ENCODE measurements at places on chromosomes 3 and 15. TPM values are rescaled to one million over a fixed set of nuclear protein-coding genes. Genes with fewer than 3 reads are reported as not detected.

DNA sequence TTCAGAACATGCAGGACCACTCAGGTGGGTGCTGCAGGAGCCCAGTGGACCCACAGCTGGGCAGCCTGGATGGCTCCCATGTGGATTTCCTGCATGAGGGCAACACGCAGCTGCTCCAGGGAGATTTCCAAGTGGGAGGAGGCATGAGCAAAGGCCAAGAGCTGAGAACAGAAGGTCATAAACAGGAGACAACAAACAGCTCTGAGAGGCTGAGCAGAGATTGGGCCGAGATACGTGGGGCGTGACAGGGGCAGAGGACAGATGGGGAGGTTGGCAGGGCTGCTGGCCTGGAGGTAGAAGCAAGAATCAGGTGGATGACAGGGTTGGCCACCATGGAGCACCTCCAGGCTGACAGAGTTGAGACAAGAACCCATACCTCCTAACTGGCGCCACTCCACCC lies 2.9 kb downstream of the PHGR1 start:
- DNase-seq: no peak

GRCh38 chr15:84570164-84570735 lies 30.6 kb upstream of the ZSCAN2 start:
- peak; percentile 31 for DNase-seq

DNA sequence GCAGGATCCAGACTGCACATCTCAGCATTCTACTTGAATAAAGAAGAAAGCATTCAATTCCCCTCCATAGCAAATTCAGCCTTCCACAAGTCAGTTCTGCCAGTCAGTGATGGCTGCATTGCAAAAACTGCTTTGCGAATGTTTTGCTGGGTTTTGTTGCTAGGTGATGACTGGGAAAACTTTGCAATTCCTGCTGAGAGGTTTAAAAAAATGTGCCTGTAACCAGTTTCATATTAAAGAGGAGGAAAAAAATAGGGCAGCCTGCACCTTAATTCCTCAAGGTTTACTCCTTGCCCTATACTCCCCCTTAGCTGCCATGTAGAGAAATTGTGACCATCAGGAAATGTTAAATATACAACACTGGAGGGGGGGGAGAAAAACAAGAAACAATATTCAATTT lies 225.6 kb upstream of the ATP11B start:
- DNase-seq: no peak

DNA sequence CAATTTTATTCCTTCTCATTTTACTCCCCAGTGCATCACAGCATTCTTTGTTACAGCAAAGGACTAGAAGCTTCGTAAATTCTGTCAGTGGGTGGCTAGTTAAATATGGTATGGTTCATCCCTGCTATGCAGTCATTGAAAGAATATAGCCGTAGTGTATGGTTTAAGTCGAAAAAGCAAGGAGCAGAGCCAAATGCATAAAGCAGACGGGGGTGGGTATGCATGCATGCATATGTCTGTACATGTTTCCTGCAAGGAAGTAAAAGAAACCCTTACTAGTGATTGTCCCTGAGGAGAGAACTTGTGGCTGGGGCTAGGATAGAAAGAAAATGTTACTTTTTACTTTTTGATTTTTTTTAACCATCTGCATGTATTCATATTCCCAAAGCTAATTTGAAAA lies 19.9 kb downstream of the RBP2 start:
- DNase-seq: no peak

DNA sequence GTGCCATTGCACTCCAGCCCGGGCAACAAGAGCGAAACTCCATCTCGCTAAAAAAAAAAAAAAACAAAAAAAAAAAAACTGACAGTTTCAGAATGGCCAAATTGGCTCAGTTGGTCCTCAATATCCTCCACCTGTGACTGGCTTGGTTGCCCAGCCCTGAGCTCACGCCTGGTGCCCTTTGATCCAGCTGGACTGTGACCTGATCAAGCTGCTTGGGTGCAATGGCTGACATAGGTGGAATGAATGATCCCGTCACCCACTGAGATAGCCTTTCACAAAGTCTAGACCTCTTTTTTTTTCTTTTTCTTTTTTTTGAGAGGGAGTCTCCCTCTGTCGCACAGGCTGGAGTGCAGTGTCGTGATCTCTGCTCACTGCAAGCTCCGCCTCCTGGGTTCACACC lies 254.6 kb downstream of the FOXP1 start:
- DNase-seq: no peak

DNA sequence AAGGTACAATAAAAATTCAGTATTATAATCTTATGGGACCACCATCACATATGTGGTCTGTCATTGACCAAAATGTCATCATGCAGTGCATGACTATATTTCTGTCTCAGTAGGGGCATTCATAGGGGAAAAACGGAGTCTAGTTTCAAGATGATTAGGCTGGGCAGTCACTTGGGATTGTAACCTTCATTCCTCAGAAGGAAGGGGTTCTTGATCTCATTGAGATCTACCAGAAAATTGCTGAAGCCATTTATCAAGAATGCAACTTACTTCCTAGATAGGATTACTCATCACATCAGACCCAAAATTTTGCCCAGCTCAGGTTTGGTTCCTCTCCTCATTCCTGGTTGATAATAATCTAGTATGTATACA lies 37.3 kb downstream of the BTD start:
- peak; percentile 57 for DNase-seq

- no peak for DNase-seq
Observed at GRCh38 chr3:152623286-152623911, 211.5 kb upstream of the P2RY1 start.

DNA sequence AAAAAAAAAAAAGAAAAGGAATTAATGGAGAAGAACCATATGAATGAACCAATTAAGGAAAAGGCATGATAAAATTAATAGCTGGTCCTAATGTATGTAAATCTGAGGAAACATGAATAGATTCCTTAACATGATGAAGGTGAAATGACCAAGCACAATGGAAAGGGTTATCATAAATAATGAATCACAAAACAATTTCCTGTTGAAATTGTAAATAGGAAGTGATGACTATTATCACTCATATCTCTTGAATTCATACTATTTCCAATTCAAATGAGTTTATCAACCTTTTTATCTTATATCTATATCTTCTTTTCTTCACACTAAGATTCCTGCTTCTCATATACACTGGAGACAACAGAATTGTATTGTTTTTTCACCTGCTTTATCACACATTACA lies 32.0 kb downstream of the AADACL2 start:
- peak; percentile 69 for DNase-seq

GRCh38 chr15:62150445-62150844 lies 14.6 kb downstream of the C2CD4B start:
- peak; percentile 97 for DNase-seq

DNA sequence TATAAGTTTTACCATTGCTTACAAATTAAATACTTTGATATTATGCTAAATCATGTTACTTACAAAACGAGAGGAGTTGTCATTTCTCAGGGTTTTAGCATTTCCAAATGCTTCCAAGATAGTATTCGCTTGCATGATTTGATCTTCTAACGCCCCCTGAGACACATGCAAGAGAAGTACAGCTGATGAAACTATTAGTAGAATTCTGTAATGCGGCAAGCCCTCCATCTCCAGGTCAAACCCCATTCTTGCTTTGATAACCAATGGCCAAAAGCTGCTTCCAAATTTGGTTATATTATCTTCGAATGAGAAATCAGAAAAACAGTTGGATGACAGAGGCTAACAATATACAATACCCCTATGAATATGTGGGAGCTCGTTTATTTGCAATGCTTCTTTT lies 14.7 kb downstream of the MYH15 start:
- no peak for DNase-seq

- peak; percentile 93 for DNase-seq
Observed at GRCh38 chr3:124878561-124879336, 8.4 kb downstream of the ITGB5 start.

DNA sequence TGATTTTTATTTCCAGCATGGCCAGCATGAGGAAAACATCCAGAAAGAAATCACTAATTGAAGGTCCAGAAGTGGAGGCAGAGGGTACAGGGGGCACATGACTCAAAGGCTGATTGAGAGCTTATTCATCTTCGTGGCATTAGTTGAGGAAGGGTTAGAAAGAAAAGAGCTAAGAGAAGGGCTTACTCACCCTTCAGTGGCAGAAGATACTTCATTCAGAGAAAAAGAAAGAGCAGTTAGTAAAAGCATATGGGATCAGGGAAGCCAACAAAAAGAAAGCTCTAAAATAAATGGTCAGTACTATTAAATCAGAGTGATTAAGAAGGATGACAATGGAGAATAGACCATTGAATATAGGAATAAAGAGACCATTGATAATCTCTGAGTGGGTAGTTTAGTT lies 25.2 kb downstream of the GAP43 start:
- no peak for DNase-seq

DNA sequence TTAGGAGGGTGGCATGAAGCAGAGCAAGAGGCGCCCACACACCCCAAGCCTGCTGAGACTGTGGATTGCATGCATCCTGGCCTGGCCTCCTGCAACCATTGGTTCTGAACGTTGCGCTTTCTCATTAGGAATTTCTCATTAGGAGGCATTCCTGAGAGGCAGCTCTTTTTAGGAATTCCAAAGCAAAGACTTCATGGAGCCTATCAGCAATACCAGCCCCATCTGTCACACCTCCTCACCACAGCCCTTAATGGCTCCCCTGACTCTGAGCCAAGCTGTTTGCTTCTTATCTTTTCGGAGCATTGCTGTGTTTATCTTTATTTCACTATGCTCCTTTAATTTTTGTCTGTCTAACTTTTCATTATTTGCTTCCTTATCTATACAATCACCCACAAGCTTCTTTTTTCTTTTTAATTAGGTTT lies 226.9 kb downstream of the CACNA2D3 start:
- DNase-seq: no peak

GRCh38 chr3:159619341-159619885 lies 369.2 kb upstream of the IL12A start:
- DNase-seq: no peak

GRCh38 chr3:119324899-119325298 lies 30.7 kb downstream of the ARHGAP31 start:
- no peak for DNase-seq

B3GALNT1 gene
- 8.7 TPM for total RNA-seq

GOLGA8R gene
- 0.22 TPM for total RNA-seq

GXYLT2 gene
- under 0.01 TPM for total RNA-seq

GATA2 gene
- total RNA-seq: 7.8 TPM
